ENCODE measurements at places on chromosomes 4 and X. TPM values are rescaled to one million over a fixed set of nuclear protein-coding genes. Genes with fewer than 3 reads are reported as not detected.

Gene EXOC1
- 51.2 TPM for polyA plus RNA-seq

Gene AVPR2
- polyA plus RNA-seq, result 1.8 TPM

Gene RGS12
- 50.4 TPM for polyA plus RNA-seq

Gene ARHGAP36
- 0.62 TPM for polyA plus RNA-seq

Gene MAGEB18
- polyA plus RNA-seq, result not detected

Gene KCNIP4
- 11.4 TPM for polyA plus RNA-seq

Gene GAGE13
- not detected for polyA plus RNA-seq

Gene AFF2
- polyA plus RNA-seq, result 4.2 TPM

Gene CTAG1B
- not detected for polyA plus RNA-seq

Gene ATOH1
- polyA plus RNA-seq, result not detected

Gene REELD1
- polyA plus RNA-seq, result 1.1 TPM

DNA sequence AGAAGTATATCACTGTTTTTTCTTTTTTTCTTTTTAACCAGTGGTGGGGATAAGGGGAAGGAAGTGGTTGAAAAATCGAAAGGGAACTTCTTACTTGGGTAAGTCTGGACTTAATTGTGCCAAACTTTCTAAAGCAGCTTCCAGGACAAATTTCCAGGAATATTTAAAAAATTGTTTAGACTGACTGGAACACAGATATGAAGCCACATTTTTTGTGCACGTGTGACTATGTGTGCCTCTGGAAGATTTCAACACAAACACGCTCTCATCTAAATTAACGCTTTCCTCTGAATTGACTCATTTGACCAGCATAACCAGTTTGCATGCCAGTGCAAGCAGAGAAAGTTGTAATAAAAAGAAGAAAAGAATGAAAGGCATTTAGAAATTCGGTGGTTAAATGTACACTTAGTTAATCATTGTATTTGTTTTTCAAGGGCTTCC lies 18.8 kb upstream of the YTHDC1 start:
- DNase-seq, result no peak

DNA sequence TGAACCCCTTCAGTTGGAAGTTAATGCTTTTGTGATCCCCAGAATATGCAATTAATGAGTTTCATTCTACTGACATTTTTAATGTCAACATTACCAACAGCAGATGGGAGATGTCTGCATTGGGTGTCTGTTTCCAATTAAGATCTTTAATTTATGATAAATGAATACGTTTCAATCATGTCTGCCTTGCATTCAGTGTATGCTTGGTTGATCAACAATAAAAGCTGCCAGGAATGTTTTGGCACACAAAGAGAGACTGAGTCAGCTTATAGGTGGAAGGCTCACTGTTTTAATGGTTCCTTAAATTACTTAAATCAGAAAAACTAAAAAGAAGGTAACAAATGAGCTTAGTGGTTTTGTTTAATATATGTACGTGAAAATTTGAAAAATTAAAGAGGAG lies 359.9 kb upstream of the CNKSR2 start:
- DNase-seq, result no peak

DNA sequence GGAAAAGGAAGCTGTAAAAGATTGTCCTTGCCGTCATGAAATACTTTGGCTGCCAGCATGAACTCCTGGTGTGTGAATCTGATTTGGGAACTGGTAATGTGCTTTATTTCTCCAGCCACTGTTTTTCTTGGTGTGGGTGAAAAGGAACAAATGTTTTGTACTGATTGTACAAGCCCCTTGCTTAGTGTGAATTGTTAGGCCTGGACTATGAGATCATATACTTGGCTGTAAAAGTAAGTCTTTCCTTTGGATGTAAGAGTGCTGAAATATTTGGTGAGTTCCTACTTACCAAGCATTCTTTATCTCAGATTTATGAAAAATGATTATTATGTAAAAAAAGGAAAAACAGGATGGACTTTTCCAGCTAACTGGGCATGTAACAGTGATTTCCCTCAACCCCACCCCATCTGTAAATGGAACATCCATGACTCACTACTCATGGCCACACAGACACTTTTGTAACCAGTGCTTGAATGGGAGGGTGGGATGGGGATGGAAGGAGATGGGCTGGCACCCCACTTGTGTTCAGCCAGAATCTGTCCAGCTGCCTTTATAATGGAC lies 6.3 kb downstream of the FNIP2 start:
- DNase-seq, result no peak

- DNase-seq, result no peak
These were observed 118.9 kb upstream of the GK2 start for GRCh38 chr4:79526641-79527565.

DNA sequence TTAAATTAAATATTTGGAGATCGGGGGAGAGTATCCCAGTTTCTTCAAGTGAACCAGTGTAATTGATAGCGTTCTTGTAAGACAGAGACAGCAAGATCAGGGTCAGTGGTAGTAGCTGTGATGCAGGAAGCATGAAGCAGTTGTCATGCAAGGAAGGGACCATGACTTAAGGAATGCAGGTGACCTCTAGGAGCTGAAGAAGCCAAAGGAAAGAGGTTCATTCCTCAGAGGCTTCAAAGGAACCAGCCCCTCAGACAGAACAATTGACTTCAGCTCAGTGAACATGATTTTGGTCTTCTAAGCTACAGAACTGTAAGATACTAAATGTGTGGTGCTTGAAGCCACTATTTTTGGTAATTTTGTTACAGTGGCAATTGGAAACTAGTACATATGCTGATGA lies 51.6 kb downstream of the GLRB start:
- DNase-seq, result no peak

- DNase-seq, result no peak
These were observed 31.2 kb downstream of the PLS3 start for GRCh38 chrX:115591856-115592842.

DNA sequence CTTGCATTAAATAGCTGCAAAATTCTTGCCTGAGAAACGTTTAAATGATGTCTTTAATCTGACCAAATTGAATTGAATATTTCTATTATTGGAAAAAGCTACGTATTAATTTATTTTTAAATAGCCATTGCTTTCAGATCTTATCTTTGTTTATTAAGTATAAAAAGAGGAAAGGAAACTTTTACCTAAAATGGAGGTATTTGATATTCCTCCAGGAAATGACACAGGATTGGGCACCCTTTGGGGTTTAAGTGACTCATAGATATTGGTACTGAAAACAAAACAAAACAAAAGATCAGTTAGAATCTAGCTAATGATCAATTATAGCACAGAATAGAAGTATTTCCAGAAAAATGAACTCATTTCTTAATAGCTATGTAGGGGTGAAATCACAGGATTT lies 34.1 kb downstream of the PLS3 start:
- DNase-seq, result no peak

DNA sequence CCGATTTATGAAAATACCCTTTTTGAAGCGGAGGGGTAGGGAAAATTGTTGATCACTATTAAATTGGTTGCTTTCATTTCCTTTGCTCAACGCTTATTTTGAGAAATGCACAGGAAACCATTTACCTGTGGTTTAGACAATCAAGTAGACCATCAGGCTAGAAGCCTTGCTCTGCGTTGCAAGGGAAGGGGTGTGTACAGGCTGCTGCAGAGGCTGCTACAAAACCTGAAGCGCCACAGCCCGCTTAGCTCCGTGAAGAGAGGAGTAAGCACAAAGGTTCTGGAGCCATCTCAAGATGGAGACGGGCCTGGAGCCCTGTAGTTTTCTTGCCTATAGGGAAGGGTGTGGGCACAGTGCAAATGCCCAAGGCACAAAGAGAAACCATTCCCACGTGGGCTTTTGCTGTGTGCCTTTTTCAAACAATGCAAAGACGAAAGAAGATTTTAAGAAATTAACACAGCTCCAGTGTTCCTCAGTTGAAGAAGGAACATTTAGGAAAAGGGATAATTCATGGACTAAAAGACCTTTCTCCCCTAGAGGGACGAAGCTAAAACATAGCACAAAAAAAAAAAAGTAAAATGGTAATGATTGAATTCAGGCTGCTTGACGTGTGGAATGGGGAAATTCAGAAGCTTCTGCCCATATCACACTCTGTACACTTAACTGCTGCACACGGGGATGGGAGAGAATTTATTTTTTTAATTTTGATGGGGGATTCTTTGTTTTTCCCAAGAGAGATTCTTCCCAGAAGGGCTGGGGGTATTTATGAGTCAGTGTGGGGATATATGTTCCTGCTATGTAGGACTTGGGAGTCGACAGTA lies 3.5 kb downstream of the TMSB4X start:
- no peak for DNase-seq

GRCh38 chr4:155658681-155659064 lies 8.0 kb upstream of the GUCY1A1 start:
- DNase-seq, result no peak

DNA sequence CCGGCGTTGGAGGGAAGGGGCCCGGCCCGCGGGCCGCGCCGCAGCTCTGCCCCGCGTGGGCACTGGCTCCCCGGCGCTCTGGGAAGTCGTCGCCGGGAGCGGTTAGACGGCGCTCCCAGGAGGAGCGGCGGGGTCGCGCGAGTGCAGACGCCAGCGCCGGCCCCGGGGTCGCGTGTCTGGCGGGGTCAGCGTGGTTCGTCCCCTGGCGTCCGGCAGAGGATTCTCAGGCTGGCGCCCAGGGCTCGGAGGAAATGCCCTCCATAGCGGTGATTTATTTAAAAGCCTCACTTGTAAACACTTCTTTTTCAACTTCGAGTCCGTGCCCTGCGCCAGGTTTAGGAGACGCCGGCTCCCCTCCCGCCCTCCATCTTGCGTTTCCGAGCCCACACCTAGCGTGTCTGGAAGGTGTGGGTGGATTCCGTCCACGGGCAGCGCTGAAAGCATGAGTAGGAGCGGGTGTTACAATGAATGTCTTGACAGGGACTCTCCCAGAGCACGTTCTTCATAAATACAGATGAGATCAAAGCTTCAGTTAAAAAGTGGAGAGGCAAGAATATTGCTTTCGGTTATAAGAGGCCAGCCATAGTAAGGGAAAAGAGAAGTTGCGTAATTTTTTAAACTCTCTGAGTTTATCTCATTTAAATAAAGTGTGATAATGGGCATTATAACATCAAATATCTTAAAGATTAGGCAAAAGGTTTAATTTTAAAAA lies 692 bp downstream of the FAM241A start:
- peak; percentile 21 for DNase-seq

GRCh38 chr4:172721659-172722058 lies 447.0 kb upstream of the GALNT7 start:
- DNase-seq, result no peak

GRCh38 chr4:153432965-153433753 lies 33.0 kb upstream of the TMEM131L start:
- no peak for DNase-seq

GRCh38 chr4:22478426-22478825 lies 37.4 kb downstream of the ADGRA3 start:
- DNase-seq, result no peak

GRCh38 chrX:110219920-110220319 lies 98.0 kb downstream of the AMMECR1 start:
- DNase-seq, result no peak

- no peak for DNase-seq
These were observed 31.8 kb downstream of the OCIAD1 start for GRCh38 chr4:48862661-48863060.

DNA sequence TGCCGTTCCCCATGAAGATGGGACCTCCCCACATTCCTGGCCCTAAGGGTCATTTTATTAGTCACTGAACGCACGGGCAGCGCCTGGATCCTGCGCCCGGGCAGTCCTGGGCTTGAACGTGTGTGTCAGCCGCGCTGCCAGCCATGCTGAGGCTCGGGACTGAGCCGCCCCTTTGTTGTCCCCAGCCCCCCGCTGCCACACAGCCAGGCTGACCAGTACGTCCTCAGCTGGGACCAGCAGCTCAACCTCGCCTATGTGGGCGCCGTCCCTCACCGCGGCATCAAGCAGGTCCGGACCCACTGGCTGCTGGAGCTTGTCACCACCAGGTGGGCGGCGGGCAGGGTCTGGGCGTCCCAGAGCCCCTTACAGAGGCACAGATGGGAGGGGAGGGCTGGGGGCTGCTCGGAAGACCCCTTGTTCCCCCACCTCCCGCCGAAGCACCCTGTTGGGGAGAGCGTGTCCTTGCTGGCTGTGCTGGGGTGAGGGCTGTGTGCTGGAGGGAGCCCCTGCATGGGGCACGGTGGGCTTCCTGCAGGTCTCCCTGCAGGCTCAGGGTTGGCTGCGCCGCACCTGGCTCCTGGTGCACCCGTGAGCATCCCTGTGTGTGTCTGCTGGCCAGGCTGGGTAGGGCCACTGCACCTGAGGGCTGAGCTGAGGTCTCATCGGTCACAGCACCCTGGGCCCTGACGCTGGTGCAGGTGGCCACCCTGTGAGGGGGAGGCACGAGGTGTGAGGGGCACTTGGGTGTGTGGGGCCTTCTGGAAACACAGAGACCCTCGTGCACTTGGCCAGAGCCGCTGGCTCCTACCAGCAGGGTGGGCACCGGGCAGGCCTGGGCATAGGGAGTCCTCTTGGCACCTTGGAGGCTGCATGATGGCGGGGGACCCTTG lies 1.0 kb downstream of the IDUA start:
- no peak for DNase-seq

DNA sequence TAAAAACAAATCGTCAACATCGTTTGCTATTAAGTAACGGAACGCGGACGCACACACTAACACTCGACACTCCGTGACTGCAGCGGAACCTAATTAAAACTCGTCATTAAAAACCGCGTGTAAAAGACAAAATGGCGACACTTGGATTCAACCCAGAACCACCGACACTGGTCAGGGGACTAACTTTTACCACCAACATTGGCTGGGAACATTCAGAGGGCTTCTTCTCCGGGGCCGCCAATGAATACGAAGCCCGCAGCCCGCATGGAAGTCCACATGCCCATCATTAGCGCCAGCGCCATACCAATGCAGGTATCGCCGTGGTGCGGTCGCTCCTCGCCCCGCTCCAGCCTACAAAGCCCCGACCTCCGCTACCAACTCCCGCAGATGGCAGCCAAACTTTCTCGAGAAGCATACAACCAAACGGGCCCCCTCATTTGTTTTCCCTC lies 498 bp downstream of the RBMX start:
- DNase-seq, result no peak

- peak; percentile 51 for DNase-seq
These were observed 33.9 kb downstream of the RTL3 start for GRCh38 chrX:78624962-78625909.

DNA sequence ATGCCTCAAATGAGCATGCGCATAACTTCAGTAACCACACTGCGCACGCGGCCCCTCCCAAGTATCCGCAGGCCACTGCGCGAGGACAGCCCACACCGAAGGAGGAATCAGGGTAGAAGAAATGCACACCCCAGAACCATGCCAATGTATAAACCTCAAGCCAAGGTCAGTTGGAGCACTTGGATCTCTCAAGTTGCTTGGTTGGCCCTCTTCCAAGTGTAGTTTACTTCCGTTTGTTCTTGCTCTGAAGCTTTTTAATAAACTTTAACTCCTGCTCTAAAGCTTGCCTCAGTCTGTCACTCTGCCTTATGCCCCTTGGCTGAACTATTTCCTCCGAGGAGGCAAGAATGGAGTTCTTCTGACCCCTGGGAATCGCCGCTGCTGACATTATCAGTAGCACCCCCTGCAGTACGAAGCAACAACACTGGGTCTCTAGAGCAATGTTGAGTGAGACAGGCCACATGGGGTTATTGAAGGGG lies 22.0 kb upstream of the SPINK2 start:
- DNase-seq, result peak; percentile 41

DNA sequence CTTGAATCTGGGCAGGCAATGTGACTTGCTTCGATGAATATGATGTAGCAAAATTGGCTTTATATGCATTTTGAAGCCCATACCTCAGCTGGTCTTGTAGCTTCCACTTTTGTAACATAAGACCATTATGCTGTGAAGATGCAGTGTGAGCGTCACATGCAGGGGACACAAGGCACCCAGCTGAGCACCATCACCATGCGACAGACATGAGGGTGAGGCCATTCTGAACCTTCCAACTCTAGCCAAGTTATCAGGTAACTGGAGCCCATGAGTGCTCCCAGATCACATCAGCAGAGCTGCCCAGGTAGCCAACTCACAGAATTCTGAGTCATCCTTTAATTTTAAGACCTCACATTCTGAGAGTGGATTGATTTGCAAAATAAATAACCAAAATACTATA lies 705.9 kb downstream of the FSTL5 start:
- no peak for DNase-seq
